ENCODE measurements at places on chromosomes 2 and 18. TPM values are rescaled to one million over a fixed set of nuclear protein-coding genes. Genes with fewer than 3 reads are reported as not detected.

CD302 gene
- 0.15 TPM for total RNA-seq

- 0 out of 2 replicates have a peak, but pooled peaks cover 2% of the 10 kb centered on the region for H3K36me3 ChIP-seq
- H3K27me3 ChIP-seq = no peaks in the 10 kb centered on the region
- no peaks in the 10 kb centered on the region for H3K4me1 ChIP-seq
- no peak overlapping the region for H3K4me3 ChIP-seq
- H3K27ac ChIP-seq = no peak overlapping the region
Measured at GRCh38 chr2:149562324-149562723, 25.3 kb downstream of the MMADHC start.

DNA sequence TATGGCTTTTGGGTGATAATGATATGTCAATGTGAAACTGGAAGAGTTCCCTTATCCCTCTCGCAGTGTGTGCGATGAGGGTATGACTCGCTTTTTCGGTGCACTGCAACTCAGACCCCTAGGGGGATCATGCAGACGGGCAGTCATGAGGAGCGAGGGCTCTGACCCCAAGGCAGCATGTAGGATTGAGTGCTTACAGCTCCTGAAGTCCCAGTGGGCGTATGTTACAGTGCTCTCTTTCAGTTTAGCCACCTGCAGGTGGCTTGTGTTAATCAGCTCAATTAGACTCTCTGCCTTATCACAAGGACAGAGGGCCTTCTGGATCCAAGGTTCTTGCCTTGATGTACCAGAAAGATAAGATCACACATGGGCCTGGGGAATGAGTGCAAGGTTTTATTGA, 1269.9 kb upstream of the GYPC start:
- H3K27me3 ChIP-seq = no peaks in the 10 kb centered on the region
- no peaks in the 10 kb centered on the region for H3K36me3 ChIP-seq
- H3K27ac ChIP-seq = no peak overlapping the region
- no peak overlapping the region for H3K4me3 ChIP-seq
- no peak for DNase-seq

DNA sequence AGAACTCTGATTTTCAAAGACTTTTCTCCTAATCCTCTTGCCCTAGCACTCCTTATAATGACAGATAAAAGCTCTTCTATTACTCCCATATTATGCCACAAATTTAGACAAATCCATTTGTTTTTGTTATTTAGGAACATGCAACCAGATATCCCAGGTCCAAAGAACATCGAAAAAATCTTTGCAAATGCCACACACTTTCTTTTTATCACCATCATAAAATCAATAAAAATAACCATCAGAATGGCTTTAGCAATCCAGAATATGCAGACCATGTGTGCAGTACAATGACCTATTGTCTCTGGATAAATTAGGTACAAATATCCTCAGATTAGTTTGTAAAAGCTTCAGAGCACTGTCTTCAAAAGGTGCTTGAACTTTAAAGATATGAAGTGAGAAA, 376.2 kb upstream of the TCF4 start:
- no peaks in the 10 kb centered on the region for H3K36me3 ChIP-seq
- H3K4me1 ChIP-seq = no peaks in the 10 kb centered on the region
- no peak overlapping the region for H3K27ac ChIP-seq
- no peaks in the 10 kb centered on the region for H3K27me3 ChIP-seq
- no peak for DNase-seq

MEIS1 gene
- total RNA-seq = 0.32 TPM

GRCh38 chr2:9163306-9164111, 43.1 kb upstream of the ASAP2 start:
- no peak for DNase-seq
- peaks cover 4% of the 10 kb centered on the region for H3K4me1 ChIP-seq
- no peak overlapping the region for H3K27ac ChIP-seq

SCN1A gene
- total RNA-seq = not detected

DNA sequence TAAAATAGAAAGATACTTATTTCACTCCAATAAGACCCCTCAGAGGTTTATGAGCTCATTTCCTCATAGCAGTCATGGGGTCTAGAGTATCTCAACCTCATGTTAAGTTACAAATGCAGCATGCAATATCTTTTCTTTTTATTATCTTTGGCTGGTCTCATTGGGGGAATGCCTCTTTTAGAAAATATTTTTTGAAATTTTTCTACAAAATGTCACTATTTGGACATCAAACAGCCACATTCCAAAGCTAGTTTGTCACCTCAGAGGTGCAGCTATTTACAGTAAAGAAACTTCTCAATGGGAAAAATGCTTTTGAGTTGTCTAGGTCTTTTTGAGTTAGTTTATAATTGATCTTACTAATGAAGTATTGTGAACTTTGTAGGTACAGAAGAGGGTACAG, 370.7 kb upstream of the LRATD1 start:
- DNase-seq = no peak
- no peaks in the 10 kb centered on the region for H3K4me1 ChIP-seq
- H3K27me3 ChIP-seq = no peaks in the 10 kb centered on the region
- H3K36me3 ChIP-seq = no peaks in the 10 kb centered on the region

GRCh38 chr2:163906410-163906809, 170.6 kb upstream of the FIGN start:
- no peaks in the 10 kb centered on the region for H3K36me3 ChIP-seq
- DNase-seq = no peak
- H3K4me3 ChIP-seq = no peak overlapping the region
- no peaks in the 10 kb centered on the region for H3K27me3 ChIP-seq
- no peaks in the 10 kb centered on the region for H3K4me1 ChIP-seq

MCEE gene
- 9.0 TPM for total RNA-seq

DNA sequence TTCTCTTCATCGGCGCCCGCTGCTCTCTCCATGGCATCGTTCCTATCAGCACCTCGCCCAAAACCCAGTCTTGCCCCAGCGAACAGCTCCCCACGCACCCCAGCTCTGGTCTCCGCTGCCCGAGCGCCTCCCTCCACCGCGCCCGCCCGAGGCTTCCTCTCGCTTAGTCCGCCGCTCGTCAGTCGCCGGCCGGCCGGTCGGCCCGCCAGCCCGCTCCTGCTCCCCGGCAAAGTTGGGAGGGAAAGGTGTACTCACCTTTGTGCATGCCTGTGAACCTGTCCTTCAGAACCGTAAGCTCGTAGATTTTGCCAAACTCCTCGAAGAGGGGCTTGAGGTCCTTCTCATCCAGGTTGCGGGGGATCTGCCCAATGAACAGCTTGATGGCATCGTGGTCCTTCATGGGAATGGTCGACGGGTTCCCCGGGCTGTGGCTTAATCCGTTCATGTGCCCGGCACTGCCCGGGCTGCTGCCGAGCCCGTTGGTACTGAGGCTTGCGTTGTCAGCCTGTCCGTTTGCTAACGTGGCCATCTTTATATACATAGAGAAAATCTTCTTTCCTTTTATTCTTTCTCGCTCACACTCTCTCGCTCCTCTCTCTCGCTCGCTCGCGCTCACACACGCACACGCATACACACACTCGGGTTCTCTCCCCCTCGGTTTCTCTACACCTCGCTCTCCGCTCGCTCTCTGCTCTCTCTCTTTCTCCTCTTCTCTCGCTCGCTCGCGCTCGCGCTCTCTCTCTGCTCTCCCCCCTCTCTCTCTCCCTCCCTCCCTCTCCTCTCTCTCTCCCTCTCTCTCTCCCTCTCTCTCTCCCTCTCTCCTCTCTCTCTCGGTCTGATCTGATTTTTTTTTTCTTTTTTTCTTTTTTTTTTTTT, at the start of gene CELF4:
Gene CELF4, minus strand, starts transcription at position 698 of the 876 bp plus-strand sequence.
- H3K4me1 ChIP-seq = no peaks in the 10 kb centered on the region
- no peak within 1 kb of the TSS for H3K27ac ChIP-seq
- H3K36me3 ChIP-seq = no peaks in the 10 kb centered on the region
- H3K27me3 ChIP-seq = peaks cover 29% of the 10 kb centered on the region
- no peak within 1 kb of the TSS for H3K4me3 ChIP-seq

RNF103 gene
- total RNA-seq = 16.1 TPM

Data from HCT116 (cell line).